ENCODE measurements at places on chromosomes 3 and 15.

DNA sequence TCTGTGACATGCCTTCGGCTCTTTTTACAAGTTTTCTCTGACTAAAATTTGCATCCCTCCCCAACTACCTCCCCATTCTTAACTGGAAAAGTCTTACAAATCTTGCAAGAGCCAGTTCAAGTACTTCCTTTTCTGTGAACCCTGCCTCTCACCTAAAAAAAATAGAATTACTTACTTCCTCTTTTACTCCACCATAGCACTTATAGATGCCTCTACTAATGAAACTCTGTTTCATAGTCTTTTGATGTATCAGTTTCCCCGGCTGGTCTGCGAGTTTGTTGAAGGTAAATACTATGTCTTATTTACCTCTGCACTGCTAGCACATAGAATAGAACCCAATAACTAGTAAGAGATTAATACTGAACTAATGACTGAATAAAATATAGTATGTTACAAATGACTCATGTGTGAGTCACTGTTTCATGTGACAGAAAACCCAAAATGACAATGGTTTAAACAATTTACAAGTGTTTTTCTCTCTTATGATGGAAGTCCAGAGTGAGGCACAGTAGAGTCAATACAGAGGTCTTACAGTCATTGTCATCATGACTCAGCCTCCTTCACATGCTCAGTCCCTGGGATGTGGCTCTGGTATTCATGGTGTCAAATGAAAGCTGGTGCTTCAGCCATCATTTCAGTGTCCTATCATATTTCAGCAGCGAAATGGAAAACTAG is 393.5 kb downstream of the RSL24D1 start:
- no peak for DNase-seq

DNA sequence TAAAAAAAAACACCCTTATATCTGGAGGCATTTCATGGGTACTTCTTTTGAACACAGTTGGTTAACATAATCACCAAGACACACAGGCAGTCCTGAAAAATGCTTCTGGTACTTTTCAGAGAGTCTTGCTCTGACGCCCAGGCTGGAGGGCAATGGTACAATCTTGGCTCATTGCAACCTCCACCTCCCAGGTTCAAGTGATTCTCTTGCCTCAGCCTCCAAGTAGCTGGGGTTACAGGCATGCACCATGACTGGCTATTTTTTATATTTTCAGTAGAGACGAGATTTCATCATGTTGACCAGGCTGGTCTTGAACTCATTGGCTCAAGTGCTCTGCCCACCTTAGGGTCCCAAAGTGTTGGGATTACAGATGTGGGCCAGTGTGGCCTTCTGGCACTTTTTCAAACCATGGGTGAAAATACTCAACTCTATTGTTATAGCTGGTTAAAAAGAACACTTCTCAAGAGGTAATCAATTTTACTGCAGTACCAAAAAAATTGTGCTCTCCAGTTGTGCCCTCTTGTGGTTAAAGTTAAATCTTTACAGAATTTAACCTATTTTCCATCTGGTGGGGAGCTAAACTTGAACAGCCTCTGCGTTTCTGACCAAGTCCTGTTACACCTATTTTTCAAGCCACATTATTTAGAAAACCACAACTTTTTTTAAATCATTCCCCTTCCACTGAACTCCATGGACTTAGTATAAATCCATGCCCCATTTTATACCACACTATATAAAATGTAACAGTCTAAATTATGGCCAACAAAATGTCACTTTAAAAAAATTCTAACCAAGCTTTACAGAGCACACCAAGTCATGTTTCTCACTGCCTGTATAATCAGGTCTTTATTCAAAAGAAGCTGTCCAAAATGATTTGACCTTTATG is 1.2 kb upstream of the SNAPC5 start:
- DNase-seq, result no peak

DNA sequence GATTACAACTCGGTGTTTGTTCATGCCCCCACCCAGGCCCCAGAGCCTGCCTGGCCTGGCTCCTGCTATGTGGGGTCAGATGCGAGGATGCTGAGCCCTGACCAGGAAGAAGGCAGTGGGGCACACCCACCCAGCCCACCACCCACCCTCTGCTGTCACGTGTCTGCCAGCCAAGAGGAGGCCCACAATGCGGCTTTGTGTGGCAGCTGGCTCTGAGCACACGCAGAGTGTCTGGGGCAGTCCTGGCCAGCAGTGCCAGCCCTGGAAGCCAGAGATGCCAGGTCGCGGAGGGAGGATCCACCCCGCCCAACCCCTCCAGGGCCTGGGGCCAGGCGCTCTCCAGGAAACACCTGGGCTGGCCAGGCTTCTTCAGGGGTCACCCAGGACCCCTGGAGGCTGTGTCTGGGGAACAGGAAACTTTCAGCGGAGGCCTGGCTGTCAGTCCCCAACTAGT is 26.4 kb upstream of the KLF13 start:
- DNase-seq, result no peak

DNA sequence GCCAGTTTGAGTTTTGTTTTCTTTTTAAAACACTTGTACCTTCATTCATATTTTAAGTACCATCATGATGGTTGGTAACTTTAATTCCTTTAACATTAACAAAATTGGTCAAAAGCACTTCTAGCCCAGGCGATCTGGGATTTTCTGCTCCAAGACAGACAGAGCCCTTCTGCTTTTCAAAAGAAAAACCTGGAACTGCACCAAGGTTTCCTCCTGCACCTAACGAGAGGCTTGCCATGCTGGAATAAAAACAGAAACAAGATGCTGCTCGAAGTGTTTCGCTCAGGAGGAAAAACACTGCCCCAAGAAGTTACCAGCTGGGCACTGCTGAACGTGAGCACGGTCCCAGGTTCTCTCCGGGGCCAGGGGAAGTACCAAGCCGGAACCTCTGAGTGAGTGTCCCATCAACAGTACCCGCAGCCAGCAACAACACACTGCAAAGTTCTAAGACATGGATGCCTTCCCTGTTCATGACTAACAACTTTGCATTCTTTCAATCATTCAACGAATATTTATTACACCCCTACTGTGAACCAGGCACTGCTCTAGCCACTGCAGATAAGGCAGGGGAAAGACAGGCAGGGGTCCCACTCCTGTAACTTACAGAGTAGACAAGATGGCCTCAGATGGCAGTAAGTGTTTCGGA is 98.8 kb downstream of the XXYLT1 start:
- DNase-seq, result no peak

DNA sequence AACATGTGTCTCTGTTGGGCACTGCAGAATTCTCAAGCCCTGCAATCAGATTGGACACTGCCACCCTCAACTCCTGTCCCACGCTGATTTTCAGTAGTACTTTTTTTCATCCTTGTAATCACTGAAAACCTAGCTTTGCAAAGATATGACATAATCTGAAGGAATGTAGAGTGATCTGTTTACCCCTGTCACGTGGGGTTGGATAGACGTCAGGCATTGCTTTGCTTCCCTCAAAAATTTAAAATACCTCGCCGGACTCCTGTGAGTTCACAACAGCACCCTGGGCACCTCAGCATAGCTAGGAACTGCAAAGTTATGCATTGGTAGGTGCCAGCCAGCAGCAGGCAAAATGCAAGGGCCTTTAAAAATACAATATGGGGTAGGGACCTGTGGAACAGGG is 71.1 kb upstream of the OXTR start:
- DNase-seq, result no peak

- DNase-seq, result no peak
These were observed 66.2 kb downstream of the SCN11A start for GRCh38 chr3:38985581-38985980.

- no peak for DNase-seq
These were observed 138.3 kb upstream of the ABHD17C start for GRCh38 chr15:80556694-80557367.

- DNase-seq, result no peak
These were observed 35.8 kb downstream of the ATP2B2 start for GRCh38 chr3:10469441-10470119.

DNA sequence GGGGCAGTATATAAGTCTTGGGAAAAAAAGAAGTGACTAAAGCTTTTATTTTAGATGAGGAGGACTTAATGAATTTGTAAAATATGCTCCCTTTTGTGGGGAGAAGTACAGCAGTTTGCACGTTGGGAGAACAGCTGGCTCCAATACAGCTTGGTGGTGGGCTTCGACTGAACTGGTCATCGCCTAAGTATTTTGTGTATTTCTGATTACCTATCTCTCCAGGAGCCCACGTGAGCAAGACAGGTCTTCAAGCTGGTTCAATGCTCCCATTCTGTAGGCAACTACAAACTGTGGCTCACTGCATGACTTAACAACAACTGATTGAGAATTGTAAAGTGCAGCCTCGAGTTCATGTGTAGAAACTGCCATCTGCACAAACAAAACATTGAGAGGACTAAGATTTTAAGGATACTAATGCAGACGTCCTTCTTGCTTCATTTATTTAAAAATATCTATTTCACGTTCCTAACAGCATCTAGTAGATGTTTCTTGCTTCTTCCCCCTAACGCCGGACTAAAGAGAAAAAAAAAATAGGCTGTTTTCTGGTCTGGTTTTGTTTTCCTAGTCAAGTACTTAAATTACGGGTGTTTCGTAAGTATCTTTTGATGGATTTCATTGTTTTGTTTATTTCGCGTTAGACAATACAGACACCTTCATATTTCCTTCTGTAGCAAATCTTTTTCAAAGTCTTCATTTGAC is 1.4 kb upstream of the GREM1 start:
- no peak for DNase-seq

DNA sequence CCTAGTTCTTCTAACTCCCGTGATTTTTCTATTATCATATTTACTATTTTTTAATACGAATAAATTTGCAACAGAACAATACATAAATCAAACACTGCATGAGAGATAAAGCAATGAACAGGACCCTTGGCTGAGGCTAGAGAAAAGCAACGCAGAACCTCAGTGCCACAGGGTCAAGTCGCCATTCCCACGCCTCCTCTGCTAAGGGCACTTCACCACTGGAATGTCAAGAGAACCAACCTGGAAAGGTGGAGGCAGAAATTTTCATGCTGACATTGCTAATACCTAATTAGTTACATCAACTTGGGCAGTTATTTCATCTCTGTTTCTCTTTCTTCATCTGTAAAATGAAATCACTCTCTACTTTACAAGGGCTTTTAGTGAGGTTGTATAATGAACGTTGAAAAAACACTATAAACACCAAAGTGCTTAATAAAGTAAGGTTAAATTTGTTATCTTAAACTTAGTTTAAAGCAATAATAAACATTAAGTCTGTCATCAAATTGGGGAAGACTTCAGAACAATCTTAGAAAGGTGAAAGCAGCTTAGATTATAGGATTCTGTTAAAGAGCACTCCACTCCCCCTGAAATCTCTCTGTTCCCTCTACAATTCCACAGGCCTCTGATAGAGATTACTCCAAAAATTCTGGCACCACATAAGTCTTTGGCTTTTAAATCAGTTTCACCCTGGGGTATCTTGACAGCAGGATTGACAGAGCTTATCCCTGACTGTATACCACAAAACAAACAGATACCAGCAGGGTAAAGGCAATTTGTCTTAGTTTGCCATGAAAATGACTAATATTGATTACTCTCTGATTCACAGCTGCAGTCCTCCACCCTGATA is 41.9 kb downstream of the PLCH1 start:
- DNase-seq, result no peak

DNA sequence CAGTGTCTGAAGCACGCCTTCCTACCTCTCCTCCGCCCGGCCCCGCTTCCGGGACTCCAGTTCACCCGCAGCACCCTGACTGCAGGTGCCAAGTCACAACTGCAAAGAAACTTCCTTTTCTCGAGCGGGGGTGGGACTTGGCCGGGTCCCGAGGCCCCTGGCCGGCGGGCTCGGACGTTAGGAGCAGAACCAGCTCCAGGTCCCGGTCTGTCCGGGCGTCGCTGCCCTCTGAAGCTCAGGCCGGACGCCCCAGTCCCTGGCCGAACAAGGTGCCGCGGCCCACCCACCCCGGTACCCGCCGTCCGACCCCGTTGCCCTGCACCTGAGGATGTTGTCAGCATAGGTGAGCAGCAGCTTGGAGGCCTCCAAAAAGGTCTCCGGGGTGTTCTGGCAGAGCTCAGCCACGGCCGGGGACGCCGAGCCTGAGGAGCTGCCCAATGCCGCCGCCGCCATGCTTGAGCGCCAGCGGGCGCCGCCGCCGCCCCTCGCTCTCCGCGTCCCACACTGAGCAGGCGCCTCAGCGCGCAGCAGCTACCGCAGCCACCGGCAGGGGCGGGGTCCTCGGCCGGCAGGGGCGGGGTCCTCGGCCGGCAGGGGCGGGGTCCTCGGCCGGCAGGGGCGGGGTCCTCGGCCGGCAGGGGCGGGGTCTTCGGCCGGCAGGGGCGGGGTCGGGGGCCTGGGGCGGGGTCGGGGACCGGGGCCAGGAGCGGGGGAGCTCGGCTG is at the start of gene NGLY1:
TSS of gene NGLY1 (minus strand) at position 506 of the 723 bp plus-strand sequence. CDS start at position 453, 53 bp downstream.
- DNase-seq, result peak; percentile 86

DNA sequence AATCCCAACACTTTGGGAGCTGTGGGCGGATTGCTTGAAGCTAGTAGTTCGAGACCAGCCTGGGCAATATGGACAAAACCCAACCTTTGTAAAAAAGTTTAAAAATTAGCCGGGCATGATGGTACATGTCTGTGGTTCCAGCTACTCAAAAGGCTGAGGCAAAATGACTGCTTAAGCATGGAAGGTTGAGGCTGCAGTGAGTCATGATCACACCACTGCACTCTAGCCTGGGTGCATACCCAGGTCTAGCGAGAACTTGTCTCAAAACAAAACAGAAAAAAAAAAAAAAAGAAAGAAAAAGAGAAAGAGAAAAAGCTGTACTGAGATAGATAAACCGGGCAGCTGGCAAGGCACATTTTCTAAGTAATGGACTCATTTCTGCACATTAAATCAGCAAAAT is 10.6 kb downstream of the ARPP19 start:
- peak; percentile 44 for DNase-seq

DNA sequence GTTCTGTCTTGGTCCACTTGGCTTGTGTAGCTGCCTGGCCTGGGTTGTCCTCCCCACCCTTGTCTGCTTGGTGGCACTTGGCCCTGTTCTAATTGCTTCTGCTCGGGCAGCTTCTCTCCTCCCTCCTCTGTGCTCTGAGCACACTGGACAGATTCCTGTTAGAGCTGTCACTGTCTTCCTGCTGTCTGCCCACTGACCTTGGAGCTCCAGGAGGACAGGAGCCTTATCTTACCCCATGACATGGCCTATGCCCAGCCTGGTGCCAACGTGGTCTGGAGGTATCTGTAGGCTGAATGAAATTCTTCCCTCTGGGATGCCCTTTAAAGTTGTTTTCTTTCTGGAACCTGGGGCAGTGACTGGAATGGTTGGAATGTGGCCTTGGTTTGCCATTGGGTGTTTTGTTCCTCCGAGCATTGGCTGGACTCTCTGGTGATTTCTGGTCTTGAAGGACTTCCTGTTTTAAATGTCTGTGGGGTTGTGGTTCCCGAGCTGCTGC is 94.1 kb downstream of the FAM43A start:
- DNase-seq, result no peak
